ENCODE measurements at places on chromosomes 7 and 10.
A peak's percentile ranks its signal among the peaks of the same experiment; 100 is the strongest.

DNA sequence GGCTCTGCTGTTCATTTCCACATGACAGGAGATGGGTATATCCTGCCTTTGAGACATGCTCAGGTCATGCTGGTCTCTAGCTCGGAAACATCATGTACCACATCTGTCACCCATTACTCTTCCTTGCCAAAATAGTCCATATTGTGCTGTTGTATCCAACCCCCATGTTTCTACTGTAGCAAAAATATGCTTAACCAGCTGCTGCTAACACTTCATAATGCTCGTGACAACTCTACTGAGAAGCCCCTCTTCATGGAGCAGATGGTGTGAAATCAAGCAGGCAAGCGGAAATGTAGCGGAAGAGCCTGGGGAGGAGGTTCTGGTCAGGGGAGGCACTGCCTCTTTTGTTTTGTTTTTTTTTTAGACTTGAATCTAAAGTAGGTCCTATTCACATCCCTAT, 82.9 kb downstream of the NPY start:
- DNase-seq, result no peak

DNA sequence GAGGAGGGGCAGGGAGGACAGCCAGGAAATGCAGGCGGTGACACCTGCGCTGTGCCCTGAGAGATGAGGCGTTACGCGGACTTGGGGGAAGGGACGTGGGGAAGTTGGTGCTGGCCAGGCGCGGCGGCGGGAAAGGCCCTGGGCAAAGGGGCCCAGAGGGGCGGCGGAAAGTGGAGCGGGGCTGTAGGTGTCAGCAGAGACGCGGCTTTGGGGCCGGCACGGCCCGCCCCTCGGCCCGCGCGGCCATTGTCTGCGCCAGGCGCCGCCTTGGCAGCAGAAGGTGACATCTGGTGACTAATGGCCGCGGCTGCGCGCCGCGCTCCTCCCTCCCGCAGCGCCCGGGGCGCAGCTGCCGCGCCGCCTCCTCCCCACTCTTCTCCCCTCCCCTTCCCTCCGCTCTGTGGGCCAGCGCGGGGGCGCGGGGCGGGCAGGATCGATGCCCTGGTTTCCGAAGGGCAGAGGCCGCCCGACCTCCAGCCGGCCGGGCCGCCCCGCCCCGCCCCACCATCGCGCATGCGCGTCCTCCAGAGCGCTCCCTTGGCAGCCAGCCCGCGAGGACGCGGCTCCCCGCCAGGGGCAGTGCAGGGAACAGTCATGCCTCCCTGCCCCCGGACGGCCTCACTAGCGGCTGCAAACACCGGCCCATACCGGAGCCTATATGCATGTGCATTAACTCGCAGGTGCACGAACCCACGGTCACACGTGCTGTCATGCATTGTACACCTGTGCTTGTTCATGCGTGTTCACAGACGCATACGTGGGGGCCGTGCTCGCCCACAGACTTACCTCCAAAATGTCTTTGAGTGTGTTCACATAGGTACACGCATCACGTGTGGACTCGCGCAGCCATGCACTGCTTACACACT, 269.6 kb downstream of the RPS24 start:
- DNase-seq, result peak; percentile 95

DNA sequence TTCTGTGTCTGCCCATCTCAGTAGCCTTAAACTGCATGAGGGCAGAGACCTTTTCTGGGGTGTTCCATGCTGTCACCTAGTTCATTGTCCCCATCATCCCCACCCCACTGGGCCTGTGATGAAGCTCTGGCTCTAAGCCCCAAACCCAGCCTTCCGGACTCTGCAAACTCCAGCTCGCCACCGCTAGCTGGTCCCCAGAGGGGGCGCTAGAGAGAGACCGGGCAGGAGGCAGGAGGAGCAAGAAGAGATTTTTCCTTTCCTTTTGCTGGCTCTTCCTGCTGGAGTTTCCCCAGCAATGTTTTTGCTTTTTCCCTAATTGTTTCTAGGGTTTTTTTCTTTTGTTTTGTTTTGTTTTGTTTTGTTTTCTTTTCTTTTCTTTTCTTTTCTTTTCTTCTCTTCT, 234.4 kb downstream of the TEX36 start:
- DNase-seq, result no peak

DNA sequence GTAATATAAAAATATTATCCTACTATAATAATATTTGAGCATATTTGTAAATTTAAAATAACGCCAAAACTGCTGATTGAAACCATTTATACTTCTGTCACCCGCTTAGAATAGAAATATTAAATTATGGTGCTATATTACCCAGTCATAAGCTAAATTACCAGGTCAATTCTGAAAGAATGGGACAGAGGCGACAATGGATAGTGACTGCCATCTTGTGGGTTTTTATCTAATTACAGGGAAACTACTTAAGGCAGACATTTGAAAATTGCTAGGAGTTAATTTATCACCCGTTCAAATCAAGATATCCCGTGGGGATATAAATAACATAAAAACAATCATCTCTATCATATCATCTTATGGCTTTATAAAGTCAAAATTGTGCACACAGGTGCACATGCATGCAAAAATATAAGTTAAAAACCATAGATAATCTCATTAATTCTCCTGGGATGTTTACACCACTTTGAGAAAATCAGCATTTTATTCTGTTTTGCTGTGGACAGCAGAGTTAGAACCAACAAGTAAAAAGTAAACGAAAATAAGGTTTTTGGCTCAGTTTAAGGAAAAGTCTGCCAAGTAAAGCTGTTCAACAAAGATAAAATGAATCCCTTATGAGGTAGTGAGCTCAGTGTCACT, 41.3 kb upstream of the HPSE2 start:
- no peak for DNase-seq

DNA sequence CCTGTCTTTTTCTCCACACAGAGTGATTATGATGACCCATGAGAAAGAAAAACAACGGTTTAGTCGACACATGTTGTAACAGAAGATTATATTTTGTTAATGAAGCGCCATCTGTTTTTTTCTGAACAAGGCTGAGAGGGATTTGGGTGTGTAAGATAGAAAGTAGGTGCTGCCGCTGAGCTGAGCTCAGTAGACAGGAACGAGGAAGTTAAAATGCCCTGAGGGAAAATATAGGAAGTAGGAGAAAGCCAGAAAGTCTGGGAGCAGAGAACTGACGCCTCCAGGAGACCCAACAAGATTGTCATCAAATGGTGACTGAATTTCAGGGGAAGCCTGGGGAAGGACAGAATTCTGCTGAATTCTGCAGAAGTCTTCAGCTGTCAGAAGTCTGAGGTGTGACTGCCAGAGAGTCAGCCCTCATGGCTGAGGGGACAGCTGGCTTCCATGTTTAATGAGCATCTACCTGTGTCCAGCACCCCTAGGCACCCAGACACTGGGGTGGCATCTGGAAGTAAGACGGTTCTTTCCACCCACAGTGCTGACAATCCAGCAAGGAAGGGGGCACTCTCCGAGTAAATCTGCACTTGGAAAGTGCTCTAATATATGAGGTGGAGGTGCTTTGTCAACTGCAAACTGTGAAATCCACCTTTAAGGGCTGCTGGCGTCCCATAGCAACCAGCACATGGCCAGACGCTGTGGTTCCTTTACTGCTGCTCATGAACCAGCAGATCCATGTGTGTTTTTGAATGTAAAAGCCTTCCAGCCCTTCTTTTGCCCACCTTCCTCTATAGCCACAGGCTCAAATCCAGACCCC, 12.5 kb upstream of the TSPAN15 start:
- peak; percentile 49 for DNase-seq

- DNase-seq, result no peak
These were observed 518.9 kb upstream of the CELF2 start for GRCh38 chr10:10498781-10499180.

DNA sequence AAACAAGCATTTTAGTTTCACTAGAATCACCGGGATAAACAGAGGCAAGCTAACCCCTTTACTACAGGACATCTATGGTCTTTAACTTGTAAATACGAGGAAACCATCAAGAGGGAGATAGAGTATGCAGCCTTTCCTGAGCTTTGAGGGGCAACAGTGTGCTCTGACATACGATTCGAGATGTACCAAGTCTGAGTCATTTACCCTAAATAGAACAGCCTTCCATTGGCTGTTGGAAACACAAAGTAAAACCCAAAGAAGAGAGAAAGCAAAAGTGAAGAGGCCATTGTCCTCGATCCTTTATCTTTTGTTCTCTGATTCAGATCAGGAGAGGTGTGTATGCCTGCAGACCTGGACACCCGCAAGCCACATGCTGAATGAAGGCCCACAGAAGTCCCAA, 289.5 kb downstream of the KCNMA1 start:
- DNase-seq, result no peak

DNA sequence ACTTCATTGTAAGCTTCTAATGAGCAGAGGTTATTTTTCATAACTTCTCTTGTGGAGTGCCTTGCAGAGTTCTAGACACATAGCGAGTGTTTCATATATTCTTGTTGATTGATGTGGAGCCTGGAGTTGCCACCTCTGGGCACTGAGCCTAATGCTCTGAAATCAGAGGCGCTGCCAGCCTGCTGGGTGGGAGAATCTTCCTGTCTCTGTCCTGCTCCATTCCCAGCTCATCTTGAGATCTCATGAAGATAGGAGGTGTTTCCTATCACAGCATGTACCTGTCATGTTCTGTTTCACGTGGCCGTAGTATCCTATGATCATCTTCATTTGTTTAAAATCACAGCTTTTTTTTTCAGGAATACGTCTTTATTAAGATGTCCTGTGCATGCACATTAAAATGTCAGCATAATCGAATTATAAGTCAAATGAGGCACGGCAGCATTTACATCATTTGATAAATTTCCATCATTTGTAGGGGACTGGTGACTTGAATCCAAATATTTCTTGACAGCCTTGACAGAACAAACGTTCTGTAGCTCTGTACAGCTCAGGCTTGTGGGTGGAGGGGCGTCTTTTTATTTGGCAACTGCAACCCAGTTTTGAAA, 393.0 kb downstream of the PHTF2 start:
- no peak for DNase-seq

DNA sequence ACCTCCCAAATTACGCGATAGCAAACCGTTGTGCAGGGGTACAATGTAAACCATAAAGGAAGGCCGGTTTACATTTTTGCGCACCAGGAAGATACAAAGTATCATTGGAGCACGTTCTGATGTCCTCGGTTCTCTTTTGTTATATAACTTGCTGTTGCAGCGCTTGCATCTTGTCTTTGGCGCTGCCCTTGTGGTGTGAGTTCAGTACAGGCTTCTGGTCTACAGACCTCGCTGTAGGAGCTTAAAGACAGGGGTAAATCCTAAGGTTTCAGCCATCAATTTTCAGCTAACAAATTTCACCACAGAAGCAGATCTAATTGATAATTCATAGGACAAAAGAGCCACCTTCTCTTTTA, 1.5 kb upstream of the MKX start:
- DNase-seq, result no peak

- DNase-seq, result no peak
These were observed 139.9 kb downstream of the SH3PXD2A start for GRCh38 chr10:103715430-103715829.

- no peak for DNase-seq
These were observed 561.9 kb upstream of the KCND2 start for GRCh38 chr7:119711104-119711503.

DNA sequence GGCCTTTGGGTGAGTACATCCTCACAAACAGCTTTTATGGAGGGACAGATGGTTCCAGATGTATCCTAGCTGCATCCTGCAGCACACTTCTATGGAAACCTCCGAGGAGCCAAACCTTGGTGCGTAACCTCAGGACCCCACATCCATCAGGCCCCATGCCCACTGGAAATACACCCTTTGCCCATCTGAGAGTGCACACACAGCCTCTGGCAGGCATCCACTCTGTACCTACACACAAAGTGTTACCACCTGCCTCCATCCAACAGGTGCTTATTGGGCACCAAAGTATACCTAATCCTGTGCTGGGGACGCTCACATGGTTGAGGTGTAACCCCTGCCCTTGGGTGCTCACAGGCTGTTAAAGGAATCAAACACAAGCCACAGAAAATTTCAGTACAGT, 117.9 kb downstream of the ADCY1 start:
- no peak for DNase-seq

- no peak for DNase-seq
These were observed 22.2 kb downstream of the SLC37A3 start for GRCh38 chr7:140375892-140376730.

- no peak for DNase-seq
These were observed 16.4 kb downstream of the PARD3 start for GRCh38 chr10:34798654-34799053.

- DNase-seq, result no peak
These were observed 176.1 kb upstream of the TNS3 start for GRCh38 chr7:47757921-47758411.

DNA sequence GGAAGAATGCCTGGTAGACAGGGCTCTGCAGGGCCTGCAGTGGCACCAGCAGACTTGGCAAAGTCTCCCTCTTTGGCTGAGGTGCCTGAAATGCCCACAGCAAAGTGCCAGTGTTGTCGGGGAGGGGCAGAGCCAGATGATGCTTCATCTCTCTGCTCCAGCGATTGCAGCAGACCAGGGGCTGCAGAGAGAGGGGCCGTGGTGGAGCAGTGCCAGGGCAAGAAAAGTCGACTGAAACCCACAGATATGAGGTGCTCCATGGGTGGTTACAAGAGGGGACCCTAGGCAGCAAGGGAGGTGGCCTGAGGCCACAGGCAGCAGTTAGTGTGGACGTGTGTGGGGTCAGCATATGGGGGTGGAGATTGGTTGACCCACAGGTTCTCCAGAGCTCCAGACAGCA, 123.5 kb upstream of the SHH start:
- DNase-seq, result no peak

- no peak for DNase-seq
These were observed 88.1 kb upstream of the DNAAF5 start for GRCh38 chr7:638256-639011.

- peak; percentile 93 for DNase-seq
These were observed 49.4 kb downstream of the HK1 start for GRCh38 chr10:69327463-69328379.

DNA sequence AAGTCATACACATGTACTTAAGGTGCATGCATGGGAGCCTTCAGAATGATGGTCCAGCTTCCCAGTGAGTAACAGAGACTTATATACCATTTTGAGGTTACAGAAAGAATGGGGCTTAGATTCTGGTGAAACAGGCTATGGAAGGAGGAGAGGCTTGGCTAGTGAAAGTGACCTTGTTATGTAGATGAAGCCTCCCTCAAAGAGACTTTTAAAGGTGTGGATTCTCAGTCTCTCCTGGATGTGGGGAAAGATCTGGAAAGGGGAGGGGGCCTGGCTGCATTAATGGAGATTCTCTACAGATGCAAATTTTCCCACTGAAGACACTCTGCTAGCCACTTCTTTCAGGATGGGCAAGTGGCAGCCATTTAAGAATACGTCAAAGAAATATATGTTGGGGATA, 5.5 kb downstream of the RASSF4 start:
- DNase-seq, result no peak

- DNase-seq, result no peak
These were observed 585.9 kb upstream of the GHITM start for GRCh38 chr10:83553366-83553765.

- DNase-seq, result peak; percentile 44
These were observed 23.4 kb upstream of the SHH start for GRCh38 chr7:155835446-155836215.

- DNase-seq, result no peak
These were observed 7.2 kb upstream of the EPHA1 start for GRCh38 chr7:143415742-143416397.

DNA sequence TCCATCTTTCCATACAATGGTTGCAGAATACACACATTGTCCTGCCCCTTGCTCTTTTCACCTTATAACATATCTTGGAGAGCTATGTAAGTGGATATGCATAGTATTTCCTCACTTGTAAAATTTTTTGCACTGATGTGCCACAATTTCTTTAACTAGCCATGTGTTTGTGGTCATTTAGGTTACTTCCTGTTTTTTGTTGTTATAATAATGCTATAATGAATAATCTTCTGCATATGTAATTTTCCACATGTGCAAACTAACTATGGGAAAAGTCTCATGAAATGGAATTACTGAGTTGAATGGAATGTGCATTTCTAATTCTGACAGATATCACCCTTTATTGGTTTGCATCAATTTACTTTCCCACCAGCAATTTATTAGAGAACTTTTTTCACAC, 2.8 kb downstream of the TAS2R41 start:
- no peak for DNase-seq
